ENCODE measurements at places on chromosomes 12 and 14.

DNA sequence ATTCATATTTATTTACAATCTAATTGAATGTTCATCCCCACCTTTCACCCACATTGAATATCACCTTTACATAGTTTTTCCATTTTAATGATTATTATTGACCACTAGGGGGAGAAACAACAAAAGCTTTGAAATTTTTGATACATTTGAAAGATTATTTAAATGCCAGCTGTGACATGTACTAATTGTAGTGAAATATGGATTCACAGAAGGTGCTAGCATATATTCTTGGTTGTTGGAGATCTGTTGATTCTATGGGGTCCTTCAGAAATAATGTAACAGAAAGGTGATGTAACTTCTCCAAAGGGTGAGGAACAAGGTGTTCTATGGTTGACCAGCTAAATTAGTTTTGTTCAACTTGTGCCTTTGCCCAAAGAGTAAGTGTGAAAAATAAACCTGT, 22.4 kb upstream of the GPR33 start:
- no peak for DNase-seq

GRCh38 chr12:55966408-55967281, at the start of gene CDK2:
CDK2 (plus strand) TSS chr12:55966830; CDS start chr12:55967009, 179 bp downstream.
- no peak for DNase-seq

DNA sequence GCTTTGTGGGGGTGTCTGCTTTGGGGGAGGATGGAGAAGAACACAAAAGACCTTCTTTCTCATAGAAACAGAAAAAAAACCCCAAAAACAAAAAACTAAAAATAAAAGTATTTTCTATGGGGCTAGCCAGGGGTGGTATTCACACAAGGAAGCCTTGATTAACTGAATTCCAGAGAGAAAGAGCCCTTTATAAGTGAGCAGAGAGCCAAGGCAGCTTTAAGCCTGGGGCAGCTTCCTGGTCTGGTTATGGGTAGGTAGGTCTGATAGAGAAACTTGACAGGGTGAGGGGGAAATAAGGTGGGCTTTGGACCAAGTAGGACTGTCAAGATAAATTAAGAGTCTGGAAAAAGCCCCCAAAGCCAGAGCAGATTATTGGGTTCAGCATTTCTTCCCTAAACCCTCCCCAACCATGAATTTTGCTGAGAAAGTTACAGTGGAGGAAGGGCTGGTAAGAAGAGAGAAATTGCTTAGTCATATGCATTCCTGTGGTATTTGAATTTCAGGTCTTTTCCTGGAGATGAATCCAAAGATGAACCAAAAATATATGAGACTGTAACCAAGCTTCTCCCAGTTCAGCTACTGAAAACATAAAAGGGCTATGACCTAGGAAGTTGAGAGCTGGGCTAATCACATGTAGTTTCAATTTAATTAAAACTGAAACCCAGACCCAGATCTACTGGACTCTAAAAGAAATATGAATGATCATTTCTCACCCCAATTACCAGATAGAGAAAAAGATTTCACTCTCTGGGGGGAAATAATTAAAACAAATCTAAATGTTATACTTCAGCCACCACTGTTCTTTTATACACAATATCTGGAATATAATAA, 144.8 kb downstream of the TBC1D30 start:
- no peak for DNase-seq

GRCh38 chr12:18823461-18823860, 85.5 kb downstream of the CAPZA3 start:
- no peak for DNase-seq

- DNase-seq: no peak
Measured at GRCh38 chr12:2054091-2055018, 1.6 kb downstream of the CACNA1C start.

DNA sequence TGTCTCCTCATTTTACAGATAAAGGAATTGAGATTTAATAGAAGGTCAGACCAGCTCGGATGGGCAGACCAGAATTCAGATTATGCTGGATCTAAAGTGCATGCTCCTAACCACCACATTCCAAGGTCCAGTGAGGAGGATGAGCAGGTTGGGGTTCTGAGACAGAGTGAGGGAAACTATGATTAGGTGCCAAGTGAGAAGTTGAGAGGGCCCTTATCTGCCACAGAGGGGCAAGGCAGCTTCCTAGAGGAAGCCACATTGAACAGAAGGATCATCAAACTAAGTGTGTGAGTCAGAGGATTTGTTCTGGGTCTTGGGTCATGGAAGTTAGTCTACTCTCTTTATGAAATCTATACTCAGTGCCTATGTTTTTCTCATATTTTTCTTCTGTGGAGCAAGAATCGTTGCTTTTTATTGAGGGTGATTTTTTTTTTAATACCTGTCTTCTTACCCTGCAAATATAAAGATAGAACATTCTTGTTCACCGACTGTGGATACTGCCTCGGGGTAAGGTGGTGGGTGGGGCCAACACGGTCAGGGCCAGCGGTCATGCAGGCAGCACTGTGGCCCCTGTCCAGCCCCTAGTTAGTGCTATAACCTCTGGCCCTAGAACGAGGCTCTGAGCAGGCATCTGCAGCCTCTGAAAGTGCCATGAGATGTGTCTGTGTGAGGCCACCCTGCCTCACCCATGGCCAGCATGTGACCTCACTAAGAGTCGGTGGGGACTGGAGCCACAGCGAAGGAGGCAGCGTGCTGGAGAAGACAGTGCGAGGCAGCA, 55.6 kb upstream of the PTHLH start:
- DNase-seq: no peak

DNA sequence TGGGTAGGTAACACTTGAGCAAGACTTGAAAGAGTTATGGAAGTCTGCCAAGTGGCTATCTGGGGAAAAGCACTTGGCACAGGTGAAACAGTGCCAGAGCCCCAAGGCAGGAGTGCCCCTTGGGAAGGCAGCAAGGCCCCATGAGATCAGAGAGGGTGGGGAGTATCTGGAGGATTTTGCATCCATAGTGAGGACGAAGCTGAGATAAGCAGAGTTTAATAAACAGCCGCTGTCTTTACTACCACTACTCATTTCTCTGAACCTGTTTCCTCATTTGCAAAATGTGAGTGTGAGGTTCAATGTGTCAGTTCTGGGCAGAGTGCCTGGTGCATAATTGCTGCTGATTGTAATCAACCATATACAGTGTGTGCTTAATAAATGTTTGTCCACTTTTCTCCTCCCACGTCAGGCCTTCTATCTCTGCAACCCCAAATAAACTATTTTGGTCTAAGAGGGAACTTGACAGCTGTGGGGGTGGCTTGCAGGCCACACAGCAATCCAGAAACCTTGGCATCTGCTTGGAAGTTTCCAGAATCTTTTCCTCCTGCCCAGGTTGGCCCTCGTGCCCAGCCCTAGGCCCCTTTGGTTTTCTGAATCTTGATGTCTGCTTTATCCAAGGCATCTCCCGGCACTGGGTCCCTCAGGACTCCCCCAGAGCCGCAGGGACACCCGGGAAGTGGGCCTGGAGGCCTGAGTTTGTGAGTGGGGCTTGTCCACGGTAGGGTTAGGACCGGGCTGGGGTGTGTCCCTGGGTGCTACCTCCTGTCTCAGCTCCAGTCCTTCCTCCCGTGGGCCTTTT, 4.5 kb downstream of the ABCB9 start:
- no peak for DNase-seq

GRCh38 chr12:90071996-90072395, 363.4 kb upstream of the ATP2B1 start:
- no peak for DNase-seq

Data from cerebellar nuclear complex (tissue), 1 donor.